Hair follicle dermal papilla cell (primary cell): ENCODE measurements at places on chromosomes 1 and 21. TPM values are rescaled to one million over a fixed set of nuclear protein-coding genes. Genes with fewer than 3 reads are reported as not detected.

Gene EVA1C
- 4.4 and 4.9 TPM in 2 replicates for total RNA-seq

Gene SYT6
- under 0.01 TPM in 1 of 2 replicates, not detected in the other for total RNA-seq

Gene TMEM269
- total RNA-seq = under 0.01 TPM in 1 of 2 replicates, not detected in the other

Gene CATSPER4
- not detected in 2 replicates for total RNA-seq

Gene KLHL17
- 6.3 and 7.3 TPM in 2 replicates for total RNA-seq

Gene KCNK1
- 0.16 TPM in 1 of 2 replicates, not detected in the other for total RNA-seq

Gene KRTAP19-1
- total RNA-seq = not detected in 2 replicates

Gene TTC4
- total RNA-seq = 19.8 and 23.3 TPM in 2 replicates

Gene DRAXIN
- total RNA-seq = under 0.01 TPM in 1 of 2 replicates, not detected in the other

Gene TCHH
- under 0.01 TPM in 1 of 2 replicates, not detected in the other for total RNA-seq

Gene OR6K2
- not detected in 2 replicates for total RNA-seq

Gene TDRD5
- not detected in 2 replicates for total RNA-seq

Gene IL10RB
- 60.2 and 71.6 TPM in 2 replicates for total RNA-seq

Gene CFHR1
- total RNA-seq = 0.16 TPM in 1 of 2 replicates, not detected in the other

Gene ILDR2
- not detected in 2 replicates for total RNA-seq

Gene RBM11
- total RNA-seq = 0.16 and 1.5 TPM in 2 replicates

Gene TAL1
- total RNA-seq = not detected in 2 replicates

Gene LMX1A
- not detected in 2 replicates for total RNA-seq

Gene AIRE
- total RNA-seq = not detected in 2 replicates

Gene KAZN
- total RNA-seq = 12.3 and 14.1 TPM in 2 replicates

Gene ADGRL4
- 2.7 and 3.7 TPM in 2 replicates for total RNA-seq

Gene RAB4A
- 15.9 and 17.4 TPM in 2 replicates for total RNA-seq

Gene CD84
- not detected in 2 replicates for total RNA-seq

Gene KRTAP10-7
- total RNA-seq = not detected in 2 replicates

Gene SERPINC1
- total RNA-seq = not detected in 2 replicates

Gene IL22RA1
- total RNA-seq = 0.12 TPM in 1 of 2 replicates, not detected in the other

Gene UTS2
- not detected in 2 replicates for total RNA-seq

Gene CAPZB
- total RNA-seq = 186 and 205 TPM in 2 replicates

Gene KRTAP11-1
- total RNA-seq = not detected in 2 replicates
